ENCODE measurements at places on chromosomes 3 and 15.
A peak's percentile ranks its signal among the peaks of the same experiment; 100 is the strongest.

- DNase-seq: no peak
Measured at GRCh38 chr3:142723665-142723967, 218 bp upstream of the TRPC1 start.

- peak; percentile 7 for DNase-seq
Measured at GRCh38 chr3:152505926-152506325, 237.2 kb downstream of the MBNL1 start.

DNA sequence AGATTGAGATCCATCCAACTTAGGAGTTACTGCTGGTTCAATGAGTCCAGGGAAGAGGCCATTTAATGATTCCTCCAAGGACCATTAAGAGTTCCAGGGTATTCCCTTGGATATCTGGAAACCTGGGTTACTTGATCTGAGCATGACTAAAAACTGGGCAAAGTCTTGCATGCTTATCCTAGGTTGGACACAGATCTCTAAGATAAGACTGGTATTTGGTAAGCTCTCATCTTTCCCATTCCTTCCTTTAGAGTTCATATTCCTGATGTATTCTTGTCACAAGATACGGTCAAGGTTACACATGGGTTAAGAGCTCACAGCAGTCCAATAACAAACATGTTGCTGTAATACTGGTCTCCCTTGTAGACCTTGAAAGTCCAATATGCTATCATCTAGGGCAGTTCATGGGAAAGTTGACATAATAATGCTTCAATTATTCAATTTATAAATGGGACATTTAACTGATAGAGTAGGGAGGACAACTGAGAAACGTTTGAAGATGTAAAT is 301.7 kb downstream of the TIGIT start:
- DNase-seq: no peak

DNA sequence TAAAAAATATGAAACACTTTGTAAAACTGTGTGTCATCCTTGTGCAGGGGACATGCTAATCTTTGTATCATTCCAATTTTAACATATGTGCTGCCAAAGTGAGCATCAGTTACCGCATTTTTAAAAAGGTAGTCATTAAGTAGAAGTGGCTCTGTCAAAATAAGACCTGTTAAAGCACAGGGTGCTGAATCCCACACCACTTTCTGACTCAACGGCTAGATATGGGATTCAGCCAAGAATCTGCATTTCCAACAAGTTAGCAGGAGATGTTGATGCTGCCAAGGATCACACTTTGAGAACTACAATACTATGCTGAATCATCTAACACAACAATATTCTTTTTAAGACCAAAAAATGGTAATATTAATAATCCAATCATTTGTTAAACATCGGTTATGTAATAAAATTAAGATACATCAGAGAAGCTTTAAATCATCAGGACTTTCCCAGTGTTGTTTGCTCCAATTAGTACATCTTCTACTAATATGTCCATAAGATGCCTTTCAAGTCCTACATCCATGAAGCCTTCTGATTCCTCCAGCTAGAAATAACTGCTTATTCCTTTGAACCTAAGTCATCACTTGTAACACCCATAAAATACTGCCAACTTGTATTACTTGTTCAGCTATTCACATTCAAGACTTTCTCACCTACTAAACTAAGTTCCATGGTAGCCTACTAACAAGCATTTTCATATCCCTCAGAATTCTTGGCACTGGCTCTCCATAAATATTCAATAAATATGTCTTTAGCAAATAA is 71.1 kb downstream of the TBL1XR1 start:
- DNase-seq: no peak

- DNase-seq: no peak
Measured at GRCh38 chr15:91254766-91255165, 154.7 kb downstream of the SV2B start.

DNA sequence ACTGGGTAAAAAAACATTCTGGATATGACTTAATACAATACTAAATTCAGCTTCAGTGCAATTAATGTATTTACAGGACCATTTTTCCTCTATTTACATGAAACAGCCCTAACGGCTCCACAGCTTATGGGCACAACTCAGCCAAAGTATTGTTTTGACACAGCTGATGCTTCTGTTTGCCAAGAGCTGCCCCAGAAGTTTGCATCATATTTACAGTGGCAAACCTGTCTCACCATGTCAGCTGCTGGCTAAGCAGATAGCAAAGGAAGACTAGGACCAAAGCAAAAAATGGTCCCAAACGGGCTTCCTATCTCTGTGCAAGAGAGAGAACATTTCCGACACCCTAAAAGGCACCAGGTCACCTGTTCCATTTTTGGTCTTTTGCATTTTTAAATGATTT is 94.5 kb downstream of the ADAMTS9 start:
- DNase-seq: no peak

DNA sequence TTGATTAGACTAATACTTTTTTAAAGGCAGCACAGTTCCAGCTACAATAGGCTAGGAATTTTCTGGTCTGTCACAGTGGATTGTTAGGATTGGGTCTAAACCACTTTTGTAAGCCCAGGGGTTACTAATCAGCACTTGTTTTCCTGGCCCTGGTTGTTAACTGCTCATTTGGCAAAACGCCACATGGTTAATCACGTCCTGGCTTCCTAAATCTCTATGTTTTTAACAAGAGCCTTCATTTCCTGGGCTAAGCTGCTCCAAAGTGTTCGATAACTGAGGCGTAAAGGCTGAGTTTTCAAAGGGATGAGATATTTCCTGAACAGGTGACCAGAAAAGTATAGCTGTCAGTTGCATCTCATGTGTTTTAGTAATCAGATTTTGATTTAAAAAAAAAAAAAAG is 38.9 kb upstream of the CLRN1 start:
- no peak for DNase-seq

- no peak for DNase-seq
Measured at GRCh38 chr3:188299068-188299467, 145.1 kb downstream of the LPP start.
